ENCODE measurements at places on chromosomes 2 and 18.

GRCh38 chr2:224248944-224249371 lies 152.9 kb downstream of the FAM124B start:
- no peak for DNase-seq

DNA sequence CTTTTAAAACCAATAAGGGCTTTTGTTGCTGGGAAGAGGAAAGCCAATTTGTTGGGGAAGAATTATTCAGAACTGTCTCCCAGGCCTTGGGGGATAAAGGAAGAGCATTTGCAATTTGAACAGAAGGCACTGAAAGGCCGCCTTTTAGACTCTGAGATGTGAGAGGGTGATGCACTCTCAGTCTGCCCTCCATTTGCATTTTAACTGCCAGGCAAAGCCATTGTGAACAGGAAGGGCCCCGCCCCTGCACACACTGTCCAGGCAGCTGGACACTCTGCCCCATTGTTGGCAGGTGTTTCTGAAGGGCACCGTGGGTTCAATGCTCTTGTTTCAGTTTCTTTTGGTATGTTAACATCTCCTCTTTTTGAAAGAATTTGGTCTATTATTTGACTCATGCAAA lies 169.5 kb upstream of the COPS8 start:
- DNase-seq: no peak

DNA sequence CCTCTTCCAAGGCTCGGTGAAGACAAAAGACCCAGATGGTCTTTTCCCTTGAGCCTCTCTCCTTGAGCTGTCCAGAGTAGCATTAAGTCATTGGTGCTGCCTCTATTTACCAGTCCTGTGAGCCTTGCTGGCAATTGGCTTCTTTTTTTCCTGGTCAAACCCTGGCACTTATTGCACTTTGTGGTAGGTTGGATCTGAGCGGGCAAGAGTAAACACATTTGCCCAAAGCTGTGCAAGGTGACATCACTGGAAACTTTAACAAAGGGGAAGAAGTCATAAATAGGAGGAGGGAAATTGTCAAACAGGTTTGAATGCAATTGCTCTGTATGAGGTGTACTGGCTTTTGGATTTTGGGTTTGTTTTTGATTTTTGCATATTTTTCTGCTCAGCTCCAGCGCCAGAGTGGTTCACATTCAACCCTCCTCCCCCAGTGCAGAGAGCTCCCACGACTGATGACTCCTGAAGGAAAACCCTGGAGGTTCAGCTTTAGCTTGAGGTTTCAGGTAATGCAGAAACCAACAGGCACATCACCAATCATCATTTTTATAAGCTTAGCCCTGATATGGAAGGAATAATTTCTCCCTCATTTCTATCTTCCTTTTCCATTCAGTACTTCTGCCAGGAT lies 8.3 kb downstream of the KCNE4 start:
- DNase-seq: no peak

- DNase-seq: no peak
Measured at GRCh38 chr2:169452080-169452479, 27.2 kb upstream of the BBS5 start.

- no peak for DNase-seq
Measured at GRCh38 chr2:241811201-241811951, 2.4 kb downstream of the NEU4 start.

- no peak for DNase-seq
Measured at GRCh38 chr2:149828520-149829210, 241.1 kb upstream of the MMADHC start.

GRCh38 chr2:147937744-147938349 lies 82.7 kb downstream of the ORC4 start:
- DNase-seq: no peak

DNA sequence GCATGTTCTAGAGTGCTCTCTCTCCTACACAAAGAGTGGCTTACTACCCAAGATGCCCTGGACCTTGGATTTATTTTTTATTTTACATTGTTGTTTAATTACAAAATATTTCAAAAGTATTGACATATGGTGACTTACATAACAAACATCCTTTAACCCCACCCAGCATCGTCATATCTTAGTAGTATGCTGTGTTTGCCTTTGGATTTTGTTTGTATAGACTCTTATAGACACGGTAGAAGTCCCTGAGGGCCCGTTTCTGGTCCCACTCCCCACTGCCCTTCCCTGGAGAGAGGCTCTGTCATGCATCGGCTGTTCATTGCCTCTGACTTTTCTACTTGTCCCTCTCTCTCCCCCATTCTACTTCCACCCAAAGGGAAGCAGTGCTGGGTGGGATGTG lies 112.0 kb downstream of the ZBTB7C start:
- DNase-seq: no peak

DNA sequence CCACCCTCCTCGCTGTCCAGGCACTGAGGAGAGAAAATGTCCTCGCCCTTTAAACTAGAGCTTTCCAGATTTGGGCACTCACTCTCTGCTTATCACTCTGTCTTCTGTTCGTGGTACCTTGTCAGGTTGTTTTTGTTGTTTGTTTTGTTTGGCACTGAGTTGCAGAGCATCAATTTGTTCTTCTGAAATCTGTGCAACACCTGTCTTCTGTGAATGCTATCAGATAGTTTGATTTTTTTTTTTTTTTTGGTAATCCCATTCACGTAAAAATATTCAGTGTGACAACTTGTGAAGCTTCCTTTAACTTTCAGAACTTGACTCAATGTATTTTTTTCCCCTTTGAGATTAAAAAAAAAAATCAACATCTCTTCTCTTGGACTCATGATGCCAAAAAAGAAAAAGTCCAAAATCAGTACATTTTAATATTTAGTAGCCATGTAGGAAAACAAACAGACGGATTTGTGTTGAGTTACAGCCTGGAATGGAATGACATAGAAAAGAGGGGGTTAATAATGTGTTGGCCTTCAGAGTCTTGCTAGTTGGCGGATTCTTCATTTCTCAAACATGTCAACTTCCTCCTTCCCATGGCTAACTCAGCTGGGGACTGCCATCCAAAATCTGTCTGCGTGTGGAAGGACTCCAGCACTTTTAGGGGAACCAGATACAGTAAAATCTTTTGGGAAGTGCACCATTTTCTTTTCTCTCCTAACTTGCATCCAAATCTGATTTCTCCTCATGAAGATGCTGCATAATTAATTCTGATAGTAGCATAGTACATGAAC lies 1.6 kb downstream of the TMEM178A start:
- no peak for DNase-seq

DNA sequence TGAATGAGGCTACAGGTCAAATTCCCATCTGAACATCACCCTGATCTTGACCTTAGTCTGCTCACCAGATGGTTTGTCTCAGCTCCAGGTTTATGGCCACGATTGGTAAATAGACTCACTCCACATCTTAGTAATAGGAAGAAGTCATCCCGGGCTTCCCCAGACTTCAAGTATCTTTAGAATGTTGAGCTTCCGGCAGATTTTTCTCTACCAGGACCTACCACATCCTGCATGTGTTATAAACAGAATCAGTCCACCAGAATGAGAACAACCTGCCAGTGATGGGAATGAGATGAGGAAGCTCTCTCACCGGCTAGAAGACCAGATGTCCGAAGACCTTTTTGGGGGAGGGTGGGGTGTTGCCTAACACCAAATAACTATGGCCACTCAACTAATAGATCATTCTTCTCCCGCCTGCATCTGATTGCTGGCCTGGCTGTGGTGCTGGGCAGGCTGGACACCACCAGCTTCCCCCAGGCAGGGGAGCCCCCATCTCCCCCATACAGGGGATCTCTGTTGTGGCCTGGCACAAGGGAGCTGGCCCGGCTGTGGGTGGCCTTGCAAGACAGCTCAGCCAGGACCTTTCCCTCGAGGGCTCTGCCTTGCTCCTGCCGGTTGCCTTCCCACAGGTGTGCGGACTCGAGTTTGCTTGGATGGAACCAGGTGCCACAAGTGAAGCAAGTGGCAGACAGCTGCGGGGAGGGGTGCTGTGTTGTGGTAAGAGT lies 88.5 kb downstream of the SH3RF3 start:
- DNase-seq: no peak

DNA sequence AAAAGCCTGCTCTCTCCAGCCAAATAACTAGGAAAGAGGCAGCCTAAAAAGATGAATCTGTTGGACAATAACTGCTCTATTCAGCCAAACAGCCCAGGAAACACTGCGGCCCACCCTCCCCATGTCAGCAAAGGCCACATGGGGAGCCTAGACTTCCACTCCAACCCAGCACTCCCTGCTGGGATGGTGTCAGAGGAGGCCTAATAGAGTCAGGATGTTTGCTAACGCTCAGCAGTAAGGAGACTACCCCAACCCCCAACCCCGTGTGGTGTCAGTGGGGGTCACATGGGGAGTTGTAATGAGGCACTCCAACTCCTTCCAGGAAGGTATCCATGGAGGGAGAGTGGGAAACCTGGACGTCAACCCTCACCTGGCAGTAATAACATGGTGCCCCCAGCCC lies 41.6 kb downstream of the ZBTB7C start:
- no peak for DNase-seq

GRCh38 chr2:196441527-196441926 lies 198.0 kb upstream of the CCDC150 start:
- DNase-seq: no peak

GRCh38 chr2:164898475-164898874 lies 56.9 kb downstream of the SLC38A11 start:
- no peak for DNase-seq

- DNase-seq: no peak
Measured at GRCh38 chr2:159243529-159243928, 43.0 kb downstream of the WDSUB1 start.

GRCh38 chr2:199471443-199472057 lies 13.8 kb upstream of the SATB2 start:
- peak; percentile 61 for DNase-seq

- no peak for DNase-seq
Measured at GRCh38 chr2:138712212-138712979, 67.8 kb downstream of the NXPH2 start.

DNA sequence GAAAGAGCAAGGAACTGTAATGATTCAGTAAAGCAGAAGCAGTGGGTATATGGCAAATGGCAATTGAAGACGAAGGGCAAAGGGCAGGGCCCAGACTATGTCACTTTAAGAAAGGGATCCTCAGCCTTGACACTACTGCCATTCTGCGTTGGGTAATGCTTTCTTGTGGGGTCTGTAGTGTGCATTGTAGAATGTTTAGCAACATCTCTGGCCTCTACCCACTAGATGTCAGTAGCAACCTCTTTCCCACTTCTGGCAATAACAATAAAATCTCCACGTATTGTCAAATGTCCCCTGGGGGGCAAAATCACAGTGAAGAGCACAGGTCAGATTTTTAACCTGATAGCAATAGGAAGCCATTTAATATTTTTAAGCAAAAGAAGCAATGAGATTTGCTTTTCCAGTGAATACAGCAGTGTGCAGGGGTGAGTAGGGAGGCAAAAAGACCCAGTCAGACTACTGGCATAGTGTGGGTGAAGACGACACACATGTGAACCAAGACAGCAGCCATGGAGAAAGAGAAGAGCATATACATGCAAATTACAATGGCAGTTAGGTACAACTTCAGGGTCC lies 209.5 kb downstream of the DYM start:
- no peak for DNase-seq

DNA sequence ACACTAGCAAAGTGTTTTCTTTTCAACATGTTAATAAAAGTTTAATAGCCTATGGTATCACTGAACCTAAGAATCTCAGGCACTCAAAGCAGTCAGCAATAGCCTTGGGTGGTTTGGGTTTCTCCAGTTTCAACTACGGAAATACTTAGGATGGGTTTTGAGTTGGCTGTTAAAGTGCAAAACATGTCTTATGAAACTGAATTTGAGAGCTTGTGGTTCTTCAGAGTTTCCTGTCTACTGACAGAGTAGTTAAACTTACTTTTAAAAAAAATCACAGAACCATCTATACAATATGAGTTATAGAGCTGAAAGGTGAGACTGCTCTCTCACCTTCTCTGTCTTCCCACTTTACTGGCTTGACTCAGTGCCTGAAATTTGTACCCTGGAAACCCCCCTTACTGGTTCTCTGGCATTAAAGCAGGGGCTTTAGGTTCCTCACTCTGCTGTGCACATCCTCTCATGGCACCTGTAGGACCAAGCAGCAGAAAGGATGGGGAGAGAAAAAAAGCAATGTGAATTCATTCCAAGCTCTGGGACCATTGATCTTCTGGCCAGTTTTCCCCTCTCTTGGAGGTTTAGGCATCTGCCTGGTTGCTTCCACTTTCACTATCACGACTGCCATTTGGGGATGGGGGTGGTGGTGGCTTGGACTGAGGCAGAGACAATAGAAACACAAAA lies 18.1 kb downstream of the CCDC141 start:
- peak; percentile 39 for DNase-seq

DNA sequence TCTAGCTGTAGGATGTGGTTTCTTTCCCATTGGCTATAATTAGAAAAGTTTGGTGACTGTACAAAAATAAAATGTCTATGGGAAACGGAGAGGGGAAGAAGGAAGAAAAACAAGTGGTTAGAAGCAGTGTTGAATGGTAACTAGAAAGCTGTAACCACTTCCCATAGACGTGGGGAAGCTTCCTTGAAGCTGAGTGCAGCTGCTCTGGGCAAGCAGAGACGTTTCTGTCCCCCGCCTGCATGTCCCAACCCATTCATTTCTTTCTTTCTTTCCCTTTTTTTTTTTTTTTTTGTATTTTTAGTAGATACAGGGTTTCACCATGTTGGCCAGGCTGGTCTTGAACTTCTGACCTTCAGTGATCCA lies 367.8 kb upstream of the HS6ST1 start:
- no peak for DNase-seq

- no peak for DNase-seq
Measured at GRCh38 chr2:196854629-196855028, 45.5 kb upstream of the C2orf66 start.

GRCh38 chr2:186503827-186504606 lies 18.0 kb downstream of the ZC3H15 start:
- no peak for DNase-seq

DNA sequence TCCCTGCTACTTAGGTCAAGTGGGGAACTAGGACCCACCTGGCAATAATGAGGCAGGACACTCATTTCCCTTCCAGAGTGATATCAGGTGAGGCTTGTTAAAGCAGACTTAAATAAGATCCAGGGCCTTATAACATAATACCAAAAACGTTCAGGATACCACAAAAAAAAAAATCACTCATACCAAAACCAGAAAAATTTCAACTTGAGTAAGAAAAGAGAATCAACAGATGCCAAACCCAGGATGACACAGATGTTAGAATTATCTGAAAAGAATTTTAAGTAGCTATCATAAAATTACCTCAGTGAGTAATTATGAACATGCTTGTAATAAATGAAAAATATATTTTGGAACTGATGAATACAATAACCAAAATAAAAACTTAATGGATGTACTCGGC lies 255.6 kb upstream of the OSR1 start:
- DNase-seq: no peak

- no peak for DNase-seq
Measured at GRCh38 chr2:30404319-30405259, 42.5 kb upstream of the LCLAT1 start.

- peak; percentile 44 for DNase-seq
Measured at GRCh38 chr2:241617431-241618154, 19.4 kb downstream of the THAP4 start.

DNA sequence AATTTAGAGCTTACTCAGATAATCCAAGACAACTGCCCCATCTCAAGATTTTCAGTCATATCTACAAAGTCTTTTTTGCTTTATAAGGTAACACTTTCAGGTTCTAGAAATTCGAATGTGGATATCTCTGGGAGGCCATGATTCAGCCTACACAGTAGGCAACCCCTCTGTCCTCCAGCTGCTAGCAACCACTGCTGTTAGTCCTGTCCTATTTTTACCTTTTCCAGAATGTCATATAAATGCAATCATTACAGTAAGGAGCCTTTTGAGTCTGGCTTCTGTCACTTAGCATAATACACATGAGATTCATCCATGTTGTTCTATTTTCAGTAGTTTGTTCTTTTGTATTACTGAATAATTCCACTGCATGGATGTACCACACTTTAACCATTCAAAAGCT lies 28.5 kb upstream of the MARCHF7 start:
- DNase-seq: no peak

GRCh38 chr18:61531182-61531581 lies 198.0 kb downstream of the CDH20 start:
- DNase-seq: no peak

- DNase-seq: no peak
Measured at GRCh38 chr2:223936862-223937326, 8.2 kb downstream of the WDFY1 start.

All from stimulated activated naive CD8-positive, alpha-beta T cell treated with anti-CD3 and anti-CD28 coated beads, Interleukin-15, Interleukin-2, amounts not matched to agents 100 U/mL and 50 U/mL, for 24 hours (primary cell).